ENCODE measurements at places on chromosomes 6 and 20.

GRCh38 chr6:127222418-127222817 lies 44.2 kb upstream of the RNF146 start:
- DNase-seq: no peak

- DNase-seq: no peak
Measured at GRCh38 chr6:146803601-146804000, 204.8 kb downstream of the ADGB start.

GRCh38 chr6:107707346-107708275 lies 116.5 kb downstream of the SCML4 start:
- DNase-seq: no peak

DNA sequence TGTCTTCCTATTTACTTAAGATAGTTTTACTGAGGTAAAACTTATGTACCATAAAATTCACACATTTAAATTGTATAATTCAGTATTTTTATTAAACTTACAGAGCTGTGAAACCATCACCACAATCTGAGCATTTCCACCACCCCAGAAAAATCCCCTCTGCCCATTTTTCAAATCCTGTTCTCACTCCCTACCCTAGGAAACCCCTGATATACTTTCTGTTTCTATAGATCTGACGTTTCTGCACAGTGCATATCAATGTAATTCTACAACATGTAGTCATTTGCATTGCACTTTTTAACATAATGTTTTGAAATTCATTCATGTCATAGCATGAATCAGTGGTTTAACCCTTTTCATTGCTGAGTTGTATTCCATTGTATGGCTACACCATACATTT lies 96.7 kb upstream of the OPRM1 start:
- no peak for DNase-seq

All from T47D (cell line).